NCI-H460 (cell line): ENCODE measurements at places on chromosomes 2 and 18. TPM values are rescaled to one million over a fixed set of nuclear protein-coding genes. Genes with fewer than 3 reads are reported as not detected.

The VIT gene
- total RNA-seq, result 2.7 and 2.8 TPM in 2 replicates

The LNPK gene
- total RNA-seq, result 20.8 and 24.0 TPM in 2 replicates

The ARL5A gene
- 73.6 and 78.8 TPM in 2 replicates for total RNA-seq

The EFR3B gene
- 6.9 and 7.0 TPM in 2 replicates for total RNA-seq

The PIEZO2 gene
- not detected in 2 replicates for total RNA-seq

The UGT1A10 gene
- total RNA-seq, result not detected in 2 replicates

The TSHZ1 gene
- total RNA-seq, result 5.1 and 6.3 TPM in 2 replicates

The LBX2 gene
- total RNA-seq, result 0.95 and 1.9 TPM in 2 replicates

The PHLPP1 gene
- total RNA-seq, result 2.1 and 2.3 TPM in 2 replicates

The MERTK gene
- total RNA-seq, result 1.1 and 1.2 TPM in 2 replicates

The RHBDD1 gene
- 35.0 and 47.7 TPM in 2 replicates for total RNA-seq

DNA sequence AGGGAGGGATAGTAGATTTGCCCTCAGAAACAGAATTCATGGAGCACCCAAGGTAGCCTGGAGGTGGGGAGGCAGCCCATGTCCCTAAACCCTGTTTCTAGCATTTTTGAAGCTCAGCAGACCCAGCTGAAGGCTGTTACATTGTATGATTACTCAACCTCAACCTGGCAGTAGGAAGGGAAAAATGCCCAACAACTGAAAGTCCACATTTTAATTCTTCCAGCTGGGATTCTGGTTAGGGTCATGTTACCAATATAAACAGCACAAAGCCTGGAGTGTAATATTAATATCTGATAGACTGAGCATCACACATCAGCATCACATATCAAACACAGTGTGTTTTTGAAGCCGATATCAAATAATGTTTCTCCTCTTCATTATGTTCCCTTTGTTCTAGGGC is 437.0 kb downstream of the HRH4 start:
- DNase-seq, result no peak

DNA sequence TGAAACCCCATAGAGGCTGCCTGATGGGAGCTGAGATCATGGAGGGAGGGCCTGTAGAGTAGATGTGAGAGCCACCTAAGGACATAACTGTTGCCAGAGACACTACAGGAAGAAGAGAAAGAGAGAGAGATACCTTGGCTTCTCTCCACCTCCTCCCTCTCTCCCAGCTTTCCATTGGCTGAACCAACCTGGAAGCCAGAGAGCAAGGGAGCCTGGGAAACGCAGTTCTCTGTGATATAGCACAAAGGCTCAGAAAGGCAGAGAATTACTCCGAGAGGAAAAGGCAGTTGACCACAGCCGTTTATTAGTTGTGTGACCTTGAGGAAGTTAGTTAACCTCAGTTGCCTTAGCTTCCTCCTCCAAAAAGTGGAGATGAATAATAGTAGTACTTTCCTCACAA is 37.7 kb upstream of the MAT2A start:
- no peak for DNase-seq

DNA sequence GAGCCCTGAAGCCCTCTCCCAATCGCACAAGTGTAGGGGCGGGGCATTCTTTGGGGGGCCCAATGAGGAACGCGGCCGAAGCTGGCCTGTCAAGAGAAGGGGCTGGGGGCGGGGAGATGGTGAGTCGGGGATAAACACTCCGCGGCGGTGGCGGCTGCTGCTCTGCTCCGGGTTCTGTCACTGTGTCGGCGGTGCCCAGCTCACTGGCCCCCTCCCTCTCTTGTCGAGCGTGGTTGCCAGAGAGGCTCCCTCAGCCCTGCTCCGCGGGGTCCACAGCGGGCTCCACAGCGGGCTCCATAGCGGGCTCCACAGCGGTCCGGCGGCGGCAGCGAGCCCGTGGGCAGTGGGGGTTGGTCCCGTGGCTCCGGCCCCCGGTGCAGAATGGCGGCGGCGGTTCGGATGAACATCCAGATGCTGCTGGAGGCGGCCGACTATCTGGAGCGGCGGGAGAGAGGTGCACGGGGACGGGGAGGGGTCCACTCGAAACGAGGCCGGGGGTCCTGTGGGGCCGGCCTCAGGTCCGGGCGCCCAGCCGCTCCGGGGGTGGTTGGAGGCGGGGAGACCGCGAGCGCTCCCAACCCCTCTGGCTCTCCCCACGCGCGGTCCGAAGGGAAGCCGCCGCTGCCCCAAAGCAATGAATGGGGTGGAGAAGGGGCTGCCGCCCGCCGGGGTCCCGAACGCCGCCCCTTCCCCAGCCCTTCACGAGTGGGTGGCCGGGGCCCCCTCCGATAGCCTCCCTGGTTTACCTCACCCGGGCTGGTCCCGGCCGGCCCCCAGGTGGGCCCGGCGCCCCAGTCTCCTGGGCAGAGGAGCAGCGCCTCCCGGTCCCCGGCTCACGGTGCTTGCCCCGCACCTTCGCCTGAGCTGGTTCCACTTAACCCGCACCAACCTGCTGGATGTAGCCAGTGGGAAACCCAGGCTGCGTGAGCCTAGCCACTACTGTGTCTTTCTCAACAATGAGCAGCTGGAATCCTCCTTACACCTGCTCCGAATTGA is at the start of gene MXD1:
Gene MXD1 (plus strand): TSS at position 160 of the 996 bp plus-strand sequence. CDS start 222 bp downstream, at position 382.
- no peak for DNase-seq

DNA sequence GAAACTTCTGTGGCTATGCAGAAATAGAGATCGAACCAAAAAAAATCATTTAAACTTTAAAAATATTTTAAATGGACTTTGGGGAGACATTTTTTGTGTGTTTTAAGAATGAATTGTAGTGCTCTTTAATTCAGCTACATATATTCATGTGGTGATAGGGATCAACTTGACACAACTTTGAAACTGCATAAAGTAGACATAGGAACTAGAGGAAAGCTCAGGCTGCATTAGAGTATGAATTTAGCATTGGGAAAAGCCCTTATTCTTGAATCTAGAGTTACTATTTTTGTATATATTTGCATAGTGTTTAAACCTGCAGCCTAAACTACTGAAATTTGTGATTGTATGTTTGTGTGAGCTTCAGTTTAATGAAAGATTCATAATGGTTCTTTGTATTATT is 78.3 kb downstream of the SLC39A10 start:
- no peak for DNase-seq

- no peak for DNase-seq
Measured at GRCh38 chr2:1594123-1594372, 150.3 kb downstream of the PXDN start.

- DNase-seq, result no peak
Measured at GRCh38 chr18:62898359-62898758, 183.0 kb downstream of the PHLPP1 start.

DNA sequence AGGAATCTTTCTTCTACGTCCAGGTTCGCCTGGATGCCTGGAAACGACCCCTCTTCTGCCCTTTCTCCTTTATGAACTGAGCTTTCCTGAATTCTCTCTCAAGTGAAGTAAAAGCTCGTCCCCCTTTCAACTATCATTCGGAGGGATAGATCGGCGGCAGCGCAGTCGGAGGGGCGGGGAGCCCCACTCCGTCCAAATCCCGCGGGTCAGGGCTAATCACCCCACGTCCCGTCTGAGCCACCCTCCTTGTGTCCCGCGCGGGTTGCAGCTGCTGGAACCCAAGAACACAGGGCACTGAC is 367 bp downstream of the FBXO48 start:
- no peak for DNase-seq

- DNase-seq, result no peak
Measured at GRCh38 chr2:70300771-70301343, 1.0 kb downstream of the FAM136A start.

GRCh38 chr2:140650825-140651224 is 1480.0 kb downstream of the LRP1B start:
- DNase-seq, result peak; percentile 22

DNA sequence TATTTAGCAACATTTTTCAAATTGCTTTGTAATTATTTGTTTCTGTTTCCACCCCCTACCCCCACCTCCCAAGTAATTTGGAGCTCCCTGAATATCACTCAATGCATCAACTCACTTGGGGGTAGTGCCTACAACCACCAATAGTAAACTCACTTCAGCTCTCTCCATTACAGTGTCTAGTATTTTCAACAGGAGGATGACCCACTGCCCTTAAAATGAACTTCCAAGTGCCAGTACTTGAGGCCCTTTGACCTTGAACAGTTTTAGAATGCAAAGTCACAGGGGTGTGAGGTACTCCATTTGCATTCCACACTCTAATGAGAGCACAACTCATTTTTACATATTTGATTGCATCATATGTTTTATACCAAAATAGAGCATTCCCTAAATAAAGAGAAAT is 523.0 kb downstream of the ERBB4 start:
- DNase-seq, result no peak

- no peak for DNase-seq
Measured at GRCh38 chr2:191806396-191806795, 40.5 kb downstream of the CAVIN2 start.

DNA sequence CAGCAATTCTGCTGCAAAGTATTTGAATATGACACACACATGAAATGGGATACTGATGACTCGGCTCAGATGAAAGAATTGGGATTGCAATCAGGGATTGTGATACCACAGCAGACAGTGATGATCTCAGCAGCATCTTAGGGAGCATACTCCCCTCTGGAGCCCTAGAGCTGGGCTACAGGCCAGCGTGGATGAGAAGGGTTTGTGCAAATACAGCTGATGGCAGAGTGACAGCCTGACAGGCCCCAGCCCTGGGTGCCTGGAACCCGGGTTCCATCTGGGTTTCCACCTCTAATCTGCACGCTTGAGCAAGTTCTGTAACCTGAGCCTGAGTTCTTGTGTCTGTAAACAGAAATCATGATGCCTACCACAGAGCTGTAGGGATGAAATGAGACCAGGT is 418.0 kb downstream of the LRATD1 start:
- no peak for DNase-seq

DNA sequence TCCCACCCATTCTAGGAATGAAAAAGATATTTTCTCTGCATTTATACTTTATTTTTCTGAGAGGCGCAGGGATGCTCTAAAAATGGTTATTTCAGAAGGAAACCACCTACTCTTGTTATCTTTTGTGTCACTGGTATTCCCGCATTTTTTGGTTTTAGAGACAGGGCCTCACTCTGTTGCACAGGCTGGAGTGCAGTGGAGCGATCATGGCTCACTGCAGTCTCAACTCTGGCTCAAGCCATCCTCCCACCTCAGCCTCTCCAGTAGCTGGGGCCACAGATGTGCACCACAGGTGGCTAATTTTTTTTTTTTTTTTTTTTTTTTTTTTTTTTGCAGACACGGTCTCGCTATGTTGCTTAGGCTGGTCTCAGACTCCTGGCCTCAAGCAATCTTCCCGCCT is 135.9 kb downstream of the NCK2 start:
- DNase-seq, result no peak

DNA sequence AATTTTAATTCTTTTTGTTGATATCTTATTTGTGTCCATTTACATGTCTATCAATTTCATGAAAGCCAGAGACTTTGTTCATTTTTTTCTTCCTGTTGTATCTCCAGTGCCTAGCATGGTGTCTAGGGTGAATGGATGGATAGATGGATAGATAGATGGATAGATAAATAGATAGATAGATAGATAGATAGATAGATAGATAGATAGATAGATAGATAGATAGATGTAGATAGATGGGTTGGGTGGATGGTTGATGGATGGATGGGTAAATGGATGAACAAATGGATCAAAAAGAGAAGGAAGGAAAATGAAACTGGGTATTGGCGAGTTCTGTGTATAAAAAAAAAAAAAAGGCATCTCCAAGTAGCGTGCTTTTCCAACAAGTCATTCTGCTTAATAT is 120.5 kb downstream of the FAM124B start:
- DNase-seq, result no peak

DNA sequence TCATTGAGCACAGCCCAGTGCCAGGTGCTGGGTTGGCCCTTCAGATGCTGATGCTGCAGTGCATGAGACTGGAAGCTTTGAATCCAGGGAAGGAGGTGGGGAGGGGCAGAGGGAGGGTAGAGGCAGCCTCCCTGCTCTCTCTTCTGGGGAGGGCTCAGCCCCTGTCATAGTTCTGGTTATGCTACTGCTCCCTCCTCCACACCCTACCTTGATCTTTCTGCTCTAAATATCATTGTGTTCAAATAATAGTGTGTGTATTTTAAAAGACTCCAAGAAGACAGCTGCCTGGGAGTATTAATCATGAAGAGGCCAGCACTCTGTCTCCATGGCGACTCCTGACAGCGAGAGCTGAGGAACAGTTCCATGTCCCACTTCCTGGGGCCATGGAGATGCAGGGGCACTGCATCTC is 3.8 kb upstream of the EGR4 start:
- no peak for DNase-seq

GRCh38 chr18:35159782-35160181 is 81.1 kb upstream of the ZNF397 start:
- DNase-seq, result no peak

DNA sequence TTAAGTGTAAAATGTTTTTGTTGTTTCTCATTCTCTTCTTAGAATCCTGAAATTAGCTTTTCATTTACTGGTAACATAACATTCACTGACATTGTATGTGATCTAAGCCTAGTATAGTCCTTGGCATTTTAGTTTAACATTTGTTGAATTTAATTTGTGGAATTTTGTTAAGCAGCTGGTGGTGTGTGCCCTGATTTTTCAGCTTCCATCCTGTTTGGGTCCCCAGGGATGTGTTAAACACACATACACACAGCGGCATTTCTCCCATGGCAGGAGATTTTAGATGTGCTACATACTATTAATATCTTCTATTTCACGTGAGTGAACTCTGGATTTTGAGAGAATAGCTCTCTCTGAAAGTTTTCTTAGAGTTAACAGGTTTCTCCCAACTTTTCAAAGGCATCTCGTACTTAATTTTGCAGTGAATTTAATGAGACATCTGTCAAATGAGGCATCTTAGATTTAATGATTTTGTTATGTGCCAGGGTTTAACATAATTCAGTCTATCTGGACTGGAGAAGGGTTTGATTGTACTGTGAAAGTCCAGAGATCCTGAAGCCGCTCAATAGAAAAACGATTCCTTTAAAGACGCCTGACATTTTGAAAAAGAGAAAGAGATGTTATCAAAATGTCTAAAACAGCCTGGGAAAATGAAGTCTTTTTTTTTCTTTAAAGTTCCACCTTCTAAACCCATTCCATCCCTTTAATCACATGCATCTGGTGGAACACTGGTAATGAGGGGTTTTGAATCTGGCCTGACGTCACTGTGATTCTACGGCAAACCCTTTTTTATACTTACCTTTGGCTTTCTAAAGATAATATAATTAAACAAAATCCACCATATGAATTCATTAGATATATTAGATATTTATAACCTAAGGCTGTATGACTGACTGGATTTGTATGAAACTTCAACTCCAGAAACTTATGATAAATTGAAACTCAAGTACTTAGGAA is 6.8 kb downstream of the PHLPP1 start:
- DNase-seq, result no peak

GRCh38 chr2:567865-568638 is 109.2 kb downstream of the TMEM18 start:
- peak; percentile 14 for DNase-seq

DNA sequence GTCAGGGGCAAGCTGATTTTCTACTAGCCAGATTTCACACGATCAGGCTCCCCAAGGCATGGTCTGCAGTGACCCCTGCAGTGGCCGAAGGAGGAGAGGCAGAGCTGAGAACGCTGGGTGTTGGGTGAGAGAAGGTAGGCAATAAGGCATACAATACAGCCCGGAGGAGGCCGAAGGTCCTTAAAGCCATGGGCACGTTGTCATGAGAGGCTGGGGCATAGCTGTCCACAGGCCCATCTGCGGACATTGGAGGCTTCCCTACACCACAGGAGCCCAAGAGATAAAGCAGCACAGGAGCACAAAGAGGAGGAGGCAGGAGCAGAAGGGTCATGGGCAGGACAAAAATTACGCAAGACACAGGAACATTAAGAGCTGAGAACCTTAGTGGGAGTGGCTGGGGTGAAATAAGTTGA is 16.7 kb upstream of the BZW1 start:
- DNase-seq, result no peak
